T1000 (cell line): ENCODE measurements at places on chromosomes 13 and 19.

GRCh38 chr19:57656346-57656745, 12.4 kb upstream of the ZSCAN4 start:
- no peak for DNase-seq

- DNase-seq = no peak
Measured at GRCh38 chr19:51207747-51208146, 17.1 kb upstream of the CD33 start.

- DNase-seq = no peak
Measured at GRCh38 chr19:49331616-49332055, 3.6 kb upstream of the CD37 start.

- peak; percentile 76 for DNase-seq
Measured at GRCh38 chr19:42850981-42851717, 28.4 kb downstream of the PSG1 start.

DNA sequence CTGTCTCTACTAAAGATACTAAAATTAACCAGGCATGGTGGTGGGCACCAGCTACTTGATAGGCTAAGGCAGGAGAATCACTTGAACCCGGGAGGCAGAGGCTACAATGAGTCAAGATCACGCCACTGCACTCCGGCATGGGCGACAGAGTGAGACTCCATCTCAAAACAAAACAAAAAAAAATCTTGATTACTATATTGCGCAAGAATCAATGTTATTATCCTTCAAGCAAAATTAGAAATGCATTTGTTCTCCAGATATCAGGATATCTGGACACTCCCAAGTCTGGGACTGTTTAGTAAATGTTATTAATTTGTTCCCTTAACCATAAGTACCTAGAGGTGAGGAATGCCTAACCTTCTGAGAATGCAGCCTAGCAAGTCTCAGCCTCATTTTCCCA, 992.2 kb upstream of the PCDH20 start:
- DNase-seq = no peak

GRCh38 chr13:52879950-52880741, 31.7 kb upstream of the PCDH8 start:
- no peak for DNase-seq

DNA sequence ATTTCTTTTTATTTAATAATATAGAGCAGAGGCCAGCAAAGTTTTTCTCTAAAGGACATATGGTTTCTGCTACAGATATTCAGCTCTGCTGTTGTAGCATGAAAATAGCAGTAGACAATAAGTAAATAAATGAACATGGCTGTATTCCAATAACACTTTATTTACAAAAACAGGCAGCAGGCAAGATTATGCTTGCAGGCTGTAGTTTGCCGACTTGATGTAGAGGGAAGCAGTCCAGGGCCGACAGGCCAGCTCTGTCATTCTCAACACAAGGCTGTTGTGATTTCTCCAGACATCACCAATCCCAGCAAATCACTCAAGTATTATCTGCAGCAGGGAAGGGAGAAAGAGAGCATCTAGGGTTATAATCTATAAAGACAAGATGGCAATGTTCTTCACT, 1062.5 kb upstream of the PCDH9 start:
- no peak for DNase-seq

- no peak for DNase-seq
Measured at GRCh38 chr19:17259118-17259780, 5.3 kb downstream of the USHBP1 start.

DNA sequence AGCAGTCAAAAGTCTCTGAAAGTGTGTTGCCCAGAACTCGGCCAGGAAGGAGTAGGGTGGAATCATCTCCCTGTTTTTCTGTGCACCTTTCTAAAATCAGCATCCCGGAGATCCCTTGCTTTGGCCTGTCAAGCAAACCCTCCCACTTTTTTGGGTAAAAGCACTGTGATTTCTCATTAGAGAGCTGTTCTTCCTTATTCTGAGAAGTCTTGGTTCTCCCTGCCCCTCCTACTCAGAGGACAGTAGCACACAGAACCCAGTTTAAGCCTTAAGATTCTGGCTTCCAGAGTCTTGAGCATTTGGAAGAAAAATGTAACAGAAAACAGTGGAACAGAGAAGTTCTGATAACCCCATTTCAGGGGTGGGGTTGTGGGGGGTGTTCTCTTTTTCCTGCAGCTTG, 52.6 kb upstream of the KATNAL1 start:
- DNase-seq = no peak

DNA sequence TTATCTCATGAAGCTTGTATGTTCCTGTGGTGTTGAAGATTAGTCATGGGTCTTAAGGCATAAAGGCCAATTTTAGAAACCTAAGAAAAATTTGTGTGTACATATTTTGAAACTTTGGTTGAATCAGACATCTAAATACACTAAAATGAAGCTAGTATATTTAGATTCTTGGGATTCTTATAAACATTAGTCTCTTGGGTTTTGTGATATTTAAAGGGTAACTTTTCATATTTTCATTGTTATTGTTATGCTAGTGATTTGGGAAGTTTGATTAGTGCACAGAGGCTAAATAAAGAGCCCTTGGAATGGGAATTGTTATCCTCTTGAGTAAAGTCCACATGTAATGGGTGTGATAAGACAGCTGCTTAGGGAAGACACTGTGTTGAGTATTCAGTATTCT, 24.5 kb downstream of the UBA2 start:
- DNase-seq = no peak

- no peak for DNase-seq
Measured at GRCh38 chr13:84776593-84776992, 894.3 kb upstream of the SLITRK1 start.

- no peak for DNase-seq
Measured at GRCh38 chr19:12198136-12198535, 35.2 kb downstream of the ZNF136 start.

DNA sequence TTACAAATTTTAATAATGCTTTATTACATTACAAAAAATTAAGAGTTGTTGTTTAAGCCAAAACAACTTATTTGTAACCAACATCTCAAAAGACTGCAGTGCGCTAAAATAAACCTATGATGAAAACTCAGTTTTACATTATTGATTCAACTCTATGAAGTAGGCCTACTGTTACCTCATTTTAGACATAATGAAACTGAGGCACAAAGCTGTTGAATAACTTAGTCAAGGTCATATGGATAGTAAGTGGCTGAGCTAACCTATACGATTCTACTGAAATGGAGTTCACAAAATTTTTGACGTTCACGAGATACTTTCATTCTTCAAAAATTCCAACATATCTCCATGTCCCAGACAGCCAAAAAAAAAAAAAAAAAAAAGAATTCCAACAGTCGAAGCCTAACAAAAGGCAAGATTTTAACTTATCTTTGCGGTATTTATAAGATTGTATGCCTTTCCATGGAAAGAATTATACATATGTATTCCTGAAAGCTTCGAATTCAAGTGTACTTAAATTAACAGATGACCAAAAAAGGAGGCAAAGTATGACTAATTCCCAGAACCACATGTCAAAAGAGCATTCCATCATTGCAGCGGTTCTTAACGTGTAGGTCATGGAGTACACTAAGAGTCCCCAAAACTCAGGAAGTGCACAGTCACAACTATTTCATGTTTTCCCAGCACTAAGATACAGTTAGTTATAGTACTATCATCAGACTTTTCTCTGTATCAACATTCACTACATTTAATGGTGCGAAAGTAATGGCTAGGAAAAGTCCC, 69.4 kb downstream of the PSPC1 start:
- no peak for DNase-seq

DNA sequence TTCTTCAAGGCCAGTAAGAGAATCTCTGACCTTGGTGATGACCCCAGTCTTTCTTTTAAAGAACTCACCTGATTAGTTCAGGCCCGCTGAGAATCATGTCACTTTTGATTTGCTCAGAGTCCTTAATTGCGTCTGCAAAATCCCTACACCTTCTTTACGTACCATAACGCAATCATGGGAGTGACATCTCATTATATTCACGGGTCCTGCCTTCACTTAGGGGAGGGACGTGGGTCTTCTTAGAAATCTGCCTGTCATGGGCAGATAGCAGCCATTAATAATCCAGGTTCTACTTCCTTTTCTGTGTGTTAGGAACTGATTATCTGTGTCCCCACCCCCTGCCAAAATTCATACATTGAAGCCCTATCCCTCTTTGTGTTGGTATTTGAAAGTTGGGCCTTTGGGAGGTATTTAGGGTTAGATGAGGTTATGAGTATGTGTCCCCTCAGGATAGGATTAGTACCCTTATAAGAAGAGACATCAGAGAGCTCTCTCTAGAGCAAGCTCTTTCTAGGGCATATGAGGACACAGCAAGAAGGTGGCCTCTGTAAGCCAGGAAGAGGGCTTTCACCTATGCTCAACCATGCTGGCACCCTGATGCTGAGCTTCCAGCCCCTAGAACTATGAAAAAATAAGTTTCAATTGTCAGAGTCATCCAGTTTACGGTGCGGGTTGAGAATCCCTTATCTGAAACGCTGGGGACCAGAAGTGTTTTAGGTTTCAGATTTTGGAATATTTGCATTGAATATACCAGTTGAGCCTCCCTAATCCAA, 9.9 kb downstream of the TPP2 start:
- no peak for DNase-seq

DNA sequence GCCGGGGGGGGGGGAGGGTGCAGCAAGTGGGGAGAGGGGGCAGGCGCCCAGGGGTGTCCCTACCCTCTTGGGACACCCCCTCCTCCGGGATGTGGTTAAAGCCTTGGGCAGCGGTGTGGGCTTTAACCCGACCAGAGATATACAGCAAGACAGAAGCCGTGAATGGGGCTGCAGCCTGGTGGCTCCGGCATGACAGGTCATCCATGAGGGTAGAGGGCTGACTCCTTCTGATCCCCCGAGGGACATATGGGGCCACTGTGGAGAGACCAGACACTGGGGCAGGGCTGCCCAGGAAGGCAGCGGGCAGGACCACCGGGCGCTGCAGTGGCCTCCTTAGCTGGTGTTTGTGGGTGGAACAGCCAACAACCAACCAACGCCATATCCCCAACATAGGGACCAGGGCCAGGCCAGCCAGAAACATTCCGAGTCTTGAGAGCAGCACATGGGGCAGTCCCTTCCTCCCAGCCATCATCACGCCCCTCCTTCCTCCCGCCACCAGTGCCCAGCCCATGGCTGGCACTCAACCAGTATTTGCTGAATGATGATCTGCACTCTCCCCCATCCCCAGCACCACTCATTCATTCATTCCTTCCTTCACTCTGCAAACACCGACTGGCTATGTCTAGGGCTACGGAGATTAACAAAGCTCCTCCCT, 18.2 kb downstream of the ELAVL1 start:
- DNase-seq = no peak

- no peak for DNase-seq
Measured at GRCh38 chr13:88656751-88657150, 985.6 kb downstream of the SLITRK5 start.

- no peak for DNase-seq
Measured at GRCh38 chr13:27393101-27393500, 31.3 kb upstream of the GTF3A start.

DNA sequence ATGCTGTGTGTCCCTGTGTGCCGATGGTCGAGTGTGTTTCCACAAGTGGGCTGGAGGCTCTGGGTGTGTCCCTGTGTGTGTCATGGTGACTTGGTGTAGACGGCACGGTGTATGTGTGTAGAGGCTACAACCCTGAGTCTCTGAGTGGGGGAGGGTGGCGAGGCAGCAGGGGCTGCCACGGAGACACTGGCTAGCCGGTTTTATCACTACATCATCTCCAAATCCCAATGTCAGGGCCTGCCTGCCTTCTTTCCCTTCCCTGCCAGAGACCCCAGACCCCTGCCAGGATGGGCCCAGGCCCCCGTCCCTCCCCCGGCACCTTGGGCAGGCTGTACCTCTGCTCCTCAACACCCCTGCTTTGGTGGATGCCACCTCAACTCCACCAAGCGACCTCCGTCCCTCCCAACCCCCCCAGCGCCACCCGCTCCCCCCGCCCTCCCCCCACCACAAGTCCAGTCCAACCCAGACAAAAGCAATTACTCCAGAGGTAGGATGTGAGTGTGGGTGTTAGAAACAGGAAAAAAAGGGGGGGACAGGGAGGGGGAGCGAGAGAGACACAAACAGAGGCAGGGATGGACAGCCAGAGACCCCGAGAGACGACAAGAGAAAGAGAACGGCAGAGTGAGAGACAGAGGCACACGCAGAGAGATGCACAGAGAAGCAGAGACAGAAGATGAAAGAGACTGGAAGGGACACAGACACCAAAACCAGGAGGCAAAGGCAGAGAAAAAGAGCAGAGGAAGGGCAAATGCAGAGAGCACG, 21.6 kb upstream of the POU2F2 start:
- no peak for DNase-seq

GRCh38 chr19:32101206-32101605, 244.2 kb upstream of the ZNF507 start:
- no peak for DNase-seq

DNA sequence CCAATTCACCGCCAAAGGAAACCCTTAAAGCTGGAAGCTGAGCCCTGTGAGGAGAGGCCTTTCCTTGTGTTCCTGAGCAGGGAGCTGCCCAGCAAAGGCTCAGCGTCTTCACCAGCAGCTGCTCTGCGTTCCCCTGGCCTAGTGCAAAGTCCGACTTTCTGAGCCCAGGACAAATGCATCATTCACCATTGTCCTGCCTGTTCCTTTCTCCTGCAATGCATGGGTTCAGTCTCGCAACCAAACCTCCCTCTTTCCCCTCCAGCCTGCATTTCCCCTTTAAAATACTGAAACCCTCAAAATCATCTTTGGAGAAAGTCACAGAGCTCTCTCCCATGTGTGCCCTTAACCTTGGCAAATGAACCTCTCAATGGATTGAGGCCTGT, 12.9 kb upstream of the TMEM255B start:
- DNase-seq = no peak

DNA sequence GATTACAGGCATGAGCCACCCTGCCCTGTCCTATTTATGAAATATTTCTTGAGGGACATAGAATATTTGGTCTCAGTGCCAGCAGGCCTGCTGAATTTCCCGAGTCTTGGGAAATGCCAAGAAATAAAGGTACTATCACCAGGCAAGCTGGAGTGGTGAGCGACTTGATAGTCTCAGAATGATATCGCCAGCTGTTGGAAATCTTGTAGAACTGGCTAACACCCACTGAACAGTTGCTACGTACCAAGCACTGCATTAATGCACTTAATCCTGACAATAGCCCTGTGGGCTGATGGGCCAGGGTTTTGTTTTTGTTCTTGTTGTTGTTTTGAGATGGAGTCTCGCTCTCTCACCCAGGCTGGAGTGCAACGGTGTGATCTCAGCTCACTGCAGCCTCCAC, 42.2 kb upstream of the MRI1 start:
- no peak for DNase-seq

- no peak for DNase-seq
Measured at GRCh38 chr19:18788529-18789421, 2.3 kb downstream of the COMP start.

DNA sequence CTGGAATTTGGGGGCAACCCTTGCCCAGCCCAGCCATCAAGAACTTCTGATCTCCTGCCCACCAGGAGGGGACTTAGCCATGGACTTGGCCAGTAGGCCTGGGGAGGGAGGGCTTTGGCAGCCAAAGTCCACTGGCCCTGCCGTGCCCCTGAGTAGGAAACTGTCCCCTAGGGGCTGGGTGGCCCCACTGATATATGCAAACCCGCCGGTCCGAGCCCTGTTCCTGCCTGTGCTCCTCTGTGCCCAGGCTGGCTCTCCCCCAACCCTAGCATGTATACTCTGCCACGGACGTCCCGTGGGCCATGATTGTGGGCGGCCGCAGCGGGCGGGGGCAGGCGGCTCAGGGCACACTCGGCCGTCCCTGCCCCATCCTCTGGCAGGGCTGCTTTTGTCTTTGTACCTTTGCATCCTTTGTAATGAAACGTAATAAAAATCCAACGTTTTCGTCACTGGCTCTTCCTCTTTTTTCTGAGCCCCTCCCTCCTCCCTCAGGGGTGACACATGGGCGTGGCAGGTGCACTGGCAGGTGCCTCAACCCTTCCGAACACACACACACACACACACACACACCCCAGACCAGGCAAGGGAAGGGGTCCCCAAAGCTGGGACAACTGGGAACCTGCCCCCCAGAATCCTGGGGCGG, 9.1 kb downstream of the COMP start:
- no peak for DNase-seq
